ENCODE measurements at places on chromosomes 5 and 9. TPM values are rescaled to one million over a fixed set of nuclear protein-coding genes. Genes with fewer than 3 reads are reported as not detected.

DNA sequence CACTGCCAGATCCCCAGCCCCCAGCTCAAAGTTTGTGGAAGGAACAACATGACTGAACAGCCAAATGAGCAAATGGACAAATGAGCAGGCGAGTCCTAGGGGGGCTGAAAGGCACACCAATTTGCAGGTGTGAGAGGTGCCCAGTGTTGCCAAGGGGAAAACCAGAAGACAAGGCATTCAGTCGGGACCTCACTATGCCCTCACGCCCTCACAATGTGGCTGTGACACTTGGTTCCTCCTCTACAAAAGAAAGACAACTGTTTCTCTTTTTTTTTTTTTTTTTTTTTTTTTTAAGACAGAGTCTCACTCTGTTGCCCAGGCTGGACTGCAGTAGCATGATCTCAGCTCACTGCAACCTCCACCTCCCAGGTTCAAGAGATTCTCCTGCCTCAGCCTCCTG is 28.0 kb downstream of the TNIP1 start:
- no peak for DNase-seq

GRCh38 chr5:160188141-160189015 is 40.9 kb upstream of the FABP6 start:
- no peak for DNase-seq

- DNase-seq: no peak
Measured at GRCh38 chr5:2903451-2904395, 152.2 kb upstream of the IRX2 start.

GRCh38 chr9:13439685-13440476 is 160.4 kb upstream of the MPDZ start:
- no peak for DNase-seq

DNA sequence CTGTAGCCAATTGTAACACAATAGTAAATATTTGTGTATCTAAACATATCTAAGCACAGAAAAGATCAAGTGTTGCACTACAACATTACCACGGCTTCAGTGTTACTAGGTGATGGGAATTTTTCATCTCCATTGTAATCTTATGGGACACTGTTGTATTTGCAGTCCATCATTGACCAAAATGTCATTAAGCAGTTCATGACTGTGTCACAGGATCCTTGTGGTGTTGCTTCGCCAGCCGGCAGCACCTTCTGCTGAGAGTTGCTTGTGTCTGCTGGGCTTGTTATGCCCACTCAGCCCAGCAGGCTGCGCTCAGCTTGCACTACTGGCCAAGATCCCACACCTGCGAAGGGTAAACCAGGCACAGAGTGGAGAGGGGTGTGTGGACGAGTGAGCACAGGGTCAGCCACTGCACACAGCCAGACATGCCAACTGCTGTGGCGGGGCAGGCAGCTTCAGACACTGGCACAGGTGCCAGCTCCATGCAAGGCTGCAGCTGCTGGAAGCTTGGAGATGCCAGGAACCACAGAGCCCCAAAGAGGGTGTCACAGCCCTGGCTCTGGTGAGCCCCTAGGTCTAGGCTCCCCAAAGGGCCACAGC is 273.7 kb downstream of the CETN3 start:
- DNase-seq: no peak

GRCh38 chr5:172129256-172129910 is 58.6 kb downstream of the STK10 start:
- DNase-seq: no peak

GRCh38 chr5:72747826-72748225 is 68.6 kb upstream of the TNPO1 start:
- no peak for DNase-seq

DNA sequence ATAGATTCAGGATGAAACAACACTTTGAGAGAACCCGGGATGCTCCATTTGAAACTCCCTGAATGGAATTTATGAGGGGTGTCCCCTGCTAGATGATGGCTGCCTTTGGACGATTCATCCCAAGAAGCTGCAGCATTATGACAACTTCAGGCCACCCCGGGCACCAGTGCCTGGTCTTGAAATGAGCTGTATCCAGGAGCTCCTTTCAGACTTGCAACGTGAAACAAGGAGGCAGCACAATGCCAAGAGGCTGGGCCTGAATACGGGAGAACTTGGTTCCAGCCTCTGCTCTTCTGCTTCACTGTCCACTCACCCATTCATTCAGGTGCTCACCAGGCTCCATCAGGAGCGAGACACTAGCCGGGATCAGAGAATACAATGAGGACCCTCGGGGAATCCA is 78.3 kb downstream of the STK10 start:
- no peak for DNase-seq

KLF9 gene
- 187 TPM for total RNA-seq

CAMK2A gene
- not detected for total RNA-seq

AQP7 gene
- 1.9 TPM for total RNA-seq

ADGRD2 gene
- not detected for total RNA-seq

TAF11L5 gene
- not detected for total RNA-seq

TRPM6 gene
- 1.3 TPM for total RNA-seq

OTP gene
- not detected for total RNA-seq
